ENCODE measurements at places on chromosomes 3 and 15.
A peak's percentile ranks its signal among the peaks of the same experiment; 100 is the strongest.

- no peak for DNase-seq
These were observed 214.7 kb upstream of the SGO1 start for GRCh38 chr3:20400686-20401085.

DNA sequence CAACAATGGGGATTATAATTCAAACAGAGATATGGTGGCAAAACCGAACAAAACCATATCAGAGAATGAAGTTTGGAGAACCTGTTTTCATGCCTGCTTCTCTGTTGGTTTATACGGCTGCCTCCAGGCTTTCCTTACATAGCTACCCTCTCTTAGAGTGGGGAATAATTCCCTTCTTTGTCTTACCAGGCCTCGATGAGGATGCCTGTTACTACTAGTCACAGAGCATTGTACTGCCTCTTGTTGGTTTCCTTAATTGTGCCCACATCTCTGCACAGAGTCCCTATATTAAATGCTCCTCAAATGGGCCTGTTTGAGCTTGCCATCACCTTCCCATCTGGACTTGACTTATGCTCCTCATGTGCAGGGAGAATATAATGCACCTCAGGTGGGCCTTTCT lies 92.9 kb downstream of the NCEH1 start:
- DNase-seq: no peak

DNA sequence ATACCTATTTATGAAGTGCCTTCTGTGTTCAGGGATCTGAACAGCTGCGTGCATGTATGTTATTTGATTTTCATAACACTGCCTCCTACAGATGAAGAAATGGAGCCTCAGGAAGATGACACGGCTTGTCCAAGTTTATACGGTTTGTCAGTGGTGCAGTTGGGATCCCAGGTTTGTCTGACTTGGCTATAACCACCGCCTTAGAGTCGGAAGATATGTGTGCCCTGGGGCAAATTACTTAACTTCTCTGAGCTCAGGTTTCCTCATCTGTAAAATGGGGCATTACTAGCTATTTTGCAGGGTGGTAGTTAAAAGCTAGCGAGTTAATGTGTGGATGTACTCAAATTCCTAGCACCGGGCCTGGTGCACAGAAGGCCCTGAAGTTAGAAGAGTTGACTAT lies 54.1 kb upstream of the ANP32A start:
- DNase-seq: no peak

GRCh38 chr3:79162653-79163052 lies 605.1 kb downstream of the ROBO1 start:
- DNase-seq: no peak

- no peak for DNase-seq
These were observed 21.1 kb downstream of the FGF12 start for GRCh38 chr3:192706272-192706671.

DNA sequence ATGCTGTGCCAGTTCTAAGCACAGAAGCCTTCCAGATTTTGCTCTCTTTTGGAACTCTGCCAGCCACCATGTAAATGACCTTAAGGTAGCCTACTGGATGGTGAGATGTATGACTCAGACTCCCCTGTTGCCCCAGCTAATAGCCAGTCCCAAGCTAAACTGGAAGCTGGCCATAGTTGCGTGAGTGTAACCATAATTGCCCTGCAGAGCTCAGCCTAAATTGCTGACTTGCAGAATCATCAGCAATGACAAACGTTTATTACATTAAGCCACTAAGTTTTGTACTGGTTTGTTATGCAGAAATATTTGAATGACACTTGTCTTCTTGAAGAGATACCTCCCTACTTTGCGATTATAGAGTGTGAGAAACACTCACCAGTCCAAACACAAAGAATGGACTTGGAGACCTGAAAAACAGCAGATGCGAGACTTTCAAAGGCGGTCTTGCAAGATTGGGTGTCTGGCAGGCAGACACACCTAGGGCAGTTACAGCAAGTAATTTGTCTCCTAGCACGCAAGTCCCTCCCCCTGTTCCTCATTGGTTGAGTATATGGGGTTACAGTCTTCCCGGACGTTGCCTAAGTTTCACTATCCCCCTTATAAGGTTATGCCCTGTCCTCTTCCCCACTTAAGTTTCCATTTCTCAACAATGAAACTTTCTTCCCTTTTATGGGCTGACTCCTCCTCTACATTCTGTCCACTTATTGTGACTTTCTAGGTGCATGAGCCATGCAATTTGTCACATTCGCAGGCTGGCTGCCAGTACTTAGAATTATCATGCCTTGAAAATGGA lies 83.6 kb upstream of the XCR1 start:
- DNase-seq: no peak

- DNase-seq: no peak
These were observed 172.2 kb downstream of the SSR3 start for GRCh38 chr3:156382458-156383346.

- DNase-seq: no peak
These were observed 31.5 kb upstream of the DYNC1LI1 start for GRCh38 chr3:32602206-32602605.

GRCh38 chr3:127929818-127930413 lies 14.9 kb downstream of the KBTBD12 start:
- no peak for DNase-seq

- DNase-seq: no peak
These were observed 18.4 kb downstream of the GYG1 start for GRCh38 chr3:149009732-149010131.

DNA sequence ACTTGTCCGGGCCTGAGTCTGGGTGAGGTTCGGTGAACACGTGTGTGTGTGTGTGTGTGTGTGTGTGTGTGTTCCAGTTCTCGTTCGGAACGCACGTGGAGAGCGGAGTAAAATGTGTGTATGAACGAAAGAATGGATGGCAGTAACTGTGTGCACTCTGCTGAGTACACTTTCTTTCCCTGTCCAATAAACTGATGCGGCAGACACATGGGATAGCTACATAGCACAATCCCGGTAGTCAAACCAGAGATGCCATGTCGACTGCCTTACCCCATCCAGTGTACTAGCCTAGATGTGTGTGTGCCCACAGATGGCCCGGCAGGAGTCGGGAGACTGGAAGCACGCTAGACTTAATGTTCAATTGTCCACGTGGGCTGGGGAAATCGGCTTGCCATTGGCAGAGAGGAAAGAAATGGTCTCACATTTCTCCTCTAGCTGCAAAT lies 507 bp upstream of the GOLIM4 start:
- DNase-seq: peak; percentile 69

- DNase-seq: peak; percentile 81
These were observed 305.9 kb downstream of the CACNA2D3 start for GRCh38 chr3:54427941-54428871.

DNA sequence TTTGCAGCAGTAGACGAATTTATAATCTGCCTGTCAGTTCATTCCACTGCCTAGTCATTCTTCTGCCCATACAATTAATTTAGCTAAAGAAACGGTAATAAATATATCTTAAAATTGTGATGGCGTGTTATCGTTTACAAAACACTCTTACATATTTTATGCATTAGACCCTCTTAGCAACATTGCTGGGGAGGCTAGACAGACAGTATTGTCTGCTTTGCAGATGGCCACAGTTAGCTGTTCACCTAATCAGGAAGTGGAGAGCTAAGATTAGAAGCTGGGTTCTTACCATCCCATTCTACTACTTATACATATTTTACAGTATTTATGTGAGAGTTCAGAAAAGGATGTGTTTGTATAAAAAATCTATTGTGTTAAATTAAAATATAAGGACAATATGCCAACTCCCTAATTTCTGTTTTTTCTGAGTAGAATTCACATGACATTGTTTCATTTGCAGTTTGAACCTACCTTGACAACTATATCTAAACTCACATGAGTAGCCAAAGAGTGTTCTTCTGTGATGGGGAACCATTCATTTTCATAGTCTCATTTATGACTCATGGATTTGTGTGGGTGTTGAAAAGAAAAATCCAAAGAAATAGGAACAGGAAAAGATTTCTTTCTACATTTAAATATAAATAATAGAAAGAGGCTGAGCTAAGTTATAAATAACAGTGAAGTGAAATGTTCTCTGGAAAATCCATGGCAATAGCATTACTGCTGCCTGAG lies 41.7 kb upstream of the C3orf80 start:
- DNase-seq: no peak

DNA sequence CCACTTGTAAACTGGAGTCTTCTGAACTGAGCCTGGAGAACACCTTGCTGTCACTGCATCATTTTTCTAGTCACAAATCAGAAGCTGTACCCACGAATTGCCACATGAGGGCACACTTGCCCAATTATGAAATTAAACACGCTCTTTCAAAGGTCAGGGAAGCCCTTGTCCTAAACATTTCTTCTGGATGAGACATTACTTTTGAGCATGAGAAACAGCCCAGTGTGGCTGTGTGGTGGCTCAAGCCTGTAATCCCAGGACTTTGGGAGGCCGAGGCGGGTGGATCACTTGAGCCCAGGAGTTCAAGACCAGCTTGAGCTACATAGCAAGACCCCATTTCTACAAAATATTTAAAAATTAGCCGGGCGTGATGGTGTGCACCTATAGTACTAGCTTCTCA lies 27.5 kb upstream of the CFAP161 start:
- DNase-seq: peak; percentile 62

DNA sequence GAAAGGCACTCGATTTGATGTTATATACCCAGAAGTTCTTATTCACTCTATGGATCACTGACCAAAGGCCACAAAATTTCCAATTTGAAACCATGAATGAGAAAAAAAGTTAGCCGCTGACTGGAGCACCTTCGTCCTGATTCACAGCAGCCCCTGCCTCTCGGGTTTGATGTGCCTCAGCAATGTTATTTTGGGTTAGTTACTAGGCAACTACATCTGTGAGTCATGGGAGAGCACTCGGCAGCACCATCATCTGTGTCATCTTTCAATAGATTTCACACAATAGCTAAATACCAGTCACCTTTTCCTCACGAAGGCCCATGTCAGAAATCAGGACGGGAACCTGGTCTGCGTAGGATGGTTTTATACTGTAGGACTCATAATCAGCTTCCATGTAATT lies 269.2 kb downstream of the ZBBX start:
- DNase-seq: no peak

DNA sequence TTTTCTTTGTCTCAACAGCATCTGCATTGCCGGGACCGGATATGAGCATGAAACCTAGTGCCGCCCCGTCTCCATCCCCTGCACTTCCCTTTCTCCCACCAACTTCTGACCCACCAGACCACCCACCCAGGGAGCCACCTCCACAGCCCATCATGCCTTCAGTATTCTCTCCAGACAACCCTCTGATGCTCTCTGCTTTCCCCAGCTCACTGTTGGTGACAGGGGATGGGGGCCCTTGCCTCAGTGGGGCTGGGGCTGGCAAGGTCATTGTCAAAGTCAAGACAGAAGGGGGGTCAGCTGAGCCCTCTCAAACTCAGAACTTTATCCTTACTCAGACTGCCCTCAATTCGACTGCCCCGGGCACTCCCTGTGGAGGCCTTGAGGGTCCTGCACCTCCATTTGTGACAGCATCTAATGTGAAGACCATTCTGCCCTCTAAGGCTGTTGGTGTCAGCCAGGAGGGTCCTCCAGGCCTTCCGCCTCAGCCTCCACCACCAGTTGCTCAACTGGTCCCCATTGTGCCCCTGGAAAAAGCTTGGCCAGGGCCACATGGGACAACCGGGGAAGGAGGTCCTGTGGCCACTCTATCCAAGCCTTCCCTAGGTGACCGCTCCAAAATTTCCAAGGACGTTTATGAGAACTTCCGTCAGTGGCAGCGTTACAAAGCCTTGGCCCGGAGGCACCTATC lies 5.0 kb downstream of the NUTM1 start:
- no peak for DNase-seq

GRCh38 chr3:128349963-128350599 lies 116.6 kb downstream of the DNAJB8 start:
- DNase-seq: no peak

- no peak for DNase-seq
These were observed 220.5 kb downstream of the FAM43A start for GRCh38 chr3:194906229-194906629.

DNA sequence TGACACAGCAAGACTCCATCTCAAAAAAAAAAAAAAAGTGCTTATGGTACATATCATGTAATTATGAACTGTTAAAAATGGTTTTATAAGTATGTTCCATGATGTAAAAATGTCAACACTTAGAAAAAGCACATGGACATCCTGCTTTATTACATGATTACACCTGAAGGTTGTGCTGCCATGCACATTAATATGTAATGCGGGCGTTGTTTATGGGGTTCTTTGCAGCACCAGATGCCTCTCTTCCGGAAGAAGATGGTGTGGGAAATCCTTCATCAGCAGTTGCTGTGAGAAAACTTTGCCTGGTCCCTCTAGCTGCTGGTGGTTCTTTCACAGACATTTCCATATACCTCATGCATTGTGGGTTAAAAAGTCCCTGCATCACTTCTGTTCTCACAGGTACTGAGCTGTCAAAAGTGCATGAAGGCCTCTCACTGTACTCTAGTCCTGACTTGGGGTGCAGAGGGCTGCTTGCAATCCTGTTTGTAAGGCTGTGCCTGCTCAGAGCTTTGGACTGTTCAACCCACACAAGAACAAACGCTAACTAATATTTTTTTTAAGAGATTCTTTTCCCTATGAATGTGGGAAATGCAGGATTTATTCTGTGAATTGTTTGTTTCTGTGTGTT lies 43.6 kb downstream of the SENP2 start:
- DNase-seq: no peak

- DNase-seq: peak; percentile 59
These were observed 49.7 kb upstream of the FBN1 start for GRCh38 chr15:48695088-48695826.

- DNase-seq: no peak
These were observed 48.6 kb downstream of the ZBTB20 start for GRCh38 chr3:115098354-115099073.

DNA sequence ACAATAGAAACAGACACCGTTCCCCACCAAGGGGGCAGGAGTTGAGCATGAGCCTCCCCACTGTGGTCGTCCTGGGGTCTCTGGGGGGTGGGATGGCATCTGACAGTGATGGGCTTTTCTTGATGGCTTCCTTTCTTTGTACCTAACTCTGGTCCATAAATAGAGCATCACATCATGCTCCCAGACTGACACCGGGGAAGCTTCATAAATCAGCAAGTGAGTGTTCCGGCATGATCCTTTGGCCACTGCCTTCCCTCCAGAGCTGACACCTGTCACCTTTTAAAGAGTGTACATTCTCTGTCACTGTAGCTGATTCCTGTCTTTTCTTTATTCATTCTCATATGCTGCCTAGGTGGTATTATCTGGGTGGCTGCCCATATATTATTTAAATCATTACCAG lies 129.9 kb downstream of the ROBO2 start:
- DNase-seq: no peak

DNA sequence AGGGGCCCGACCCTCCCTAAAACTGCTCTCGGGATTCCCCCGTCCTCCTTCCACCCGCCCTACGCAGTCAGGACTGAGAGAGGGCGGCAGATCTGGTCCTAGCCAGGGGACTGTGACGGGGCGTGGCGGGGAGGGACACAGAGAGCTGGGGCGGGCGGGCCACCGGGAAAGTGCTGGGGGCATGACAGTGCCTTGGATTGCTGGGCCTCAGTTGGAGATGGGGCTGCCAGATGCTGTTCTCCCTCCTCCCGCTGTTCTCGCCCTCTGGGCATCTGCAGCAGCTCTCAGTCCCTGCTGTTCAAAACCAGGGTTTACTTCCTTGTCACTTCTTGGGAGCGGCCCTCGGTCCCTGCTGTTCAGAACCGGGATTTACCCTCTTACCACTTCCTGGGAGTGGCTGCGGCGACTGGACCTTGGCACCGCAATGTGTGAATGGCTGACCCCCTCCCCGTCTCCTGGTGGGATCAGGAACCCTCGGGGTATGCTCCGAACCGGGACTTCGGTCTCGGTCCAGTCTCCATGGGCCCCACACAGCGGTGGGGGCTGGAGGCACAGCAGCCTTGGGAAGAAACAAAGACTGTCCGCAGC lies 1.8 kb upstream of the RPP25 start:
- no peak for DNase-seq
